RPMI8226 (cell line): ENCODE measurements at places on chromosomes 3 and 15.

- DNase-seq, result no peak
Observed at GRCh38 chr3:123090728-123091531, 24.1 kb downstream of the PDIA5 start.

DNA sequence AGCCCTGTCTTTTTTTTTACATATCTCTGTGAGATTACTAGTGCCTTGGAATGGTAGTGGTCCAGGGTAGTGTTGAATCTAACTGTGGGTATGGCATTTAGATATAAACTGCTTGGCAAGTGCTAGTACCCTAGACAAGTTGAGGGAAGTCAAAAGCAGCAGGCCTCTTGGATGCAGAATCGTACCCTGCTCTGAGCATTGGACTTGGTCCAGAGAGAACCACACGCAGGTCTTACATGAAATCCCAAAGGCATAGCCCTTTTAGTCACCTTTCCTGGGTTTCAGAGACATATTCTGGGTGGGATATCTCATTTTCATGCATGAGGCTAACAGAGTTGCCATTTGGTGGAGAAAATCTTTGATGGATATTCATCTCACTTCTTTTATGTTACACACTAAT, 641.4 kb downstream of the PDCD6IP start:
- DNase-seq, result no peak

GRCh38 chr3:156718622-156719306, 44.4 kb downstream of the TIPARP start:
- DNase-seq, result no peak

- DNase-seq, result peak; percentile 50
Observed at GRCh38 chr15:45732662-45733061, 97.8 kb downstream of the SQOR start.

DNA sequence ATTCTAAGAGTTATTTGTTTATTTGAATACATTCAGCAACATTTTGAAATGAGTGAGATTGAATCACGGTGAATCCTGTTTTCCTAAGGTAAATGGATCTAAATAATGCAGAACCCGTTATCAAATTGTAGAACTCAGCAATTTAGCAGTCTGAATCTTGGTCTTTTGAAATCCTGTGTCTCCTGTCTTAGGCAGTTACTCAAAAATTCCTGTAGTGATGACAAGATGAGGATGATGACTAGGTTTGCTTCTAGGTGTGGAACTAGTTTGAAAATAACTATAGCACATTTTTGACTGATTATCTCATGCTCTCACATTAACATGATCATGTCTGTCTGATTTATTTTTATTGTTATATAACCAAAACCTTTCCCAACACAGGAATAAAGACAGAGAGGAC, 115.0 kb downstream of the RAP2B start:
- DNase-seq, result no peak

DNA sequence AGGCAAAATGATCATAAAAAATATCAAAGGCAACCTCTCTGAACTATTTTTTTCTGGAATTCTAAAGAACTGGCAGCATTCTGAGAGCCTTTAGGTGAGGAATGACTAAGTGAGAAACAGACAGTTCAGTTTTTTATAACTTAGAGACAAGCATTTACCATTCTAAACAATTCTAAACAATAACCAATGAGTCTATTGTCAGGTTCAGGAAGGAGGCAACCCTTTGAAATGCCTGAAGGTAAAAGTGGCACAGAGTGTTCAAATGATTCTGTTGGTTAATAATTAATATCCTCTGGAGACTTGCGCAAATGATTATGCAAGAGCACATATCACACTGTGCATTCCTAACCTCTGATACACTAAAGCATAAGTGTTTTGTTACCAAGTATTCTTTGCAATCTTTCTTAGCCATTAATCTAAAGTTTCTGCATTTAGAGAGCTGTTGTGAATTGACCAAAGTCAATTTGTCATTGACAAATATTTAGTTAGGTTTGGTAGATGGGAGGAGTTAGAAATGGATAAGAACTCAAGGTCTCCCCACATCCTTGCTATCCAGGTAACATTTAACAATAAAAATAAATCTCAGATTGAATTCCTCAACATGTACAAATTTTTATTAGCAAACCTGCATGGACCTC, 9.2 kb upstream of the TGFBR2 start:
- no peak for DNase-seq

- no peak for DNase-seq
Observed at GRCh38 chr3:8621872-8622271, 22.7 kb downstream of the SSUH2 start.

- DNase-seq, result peak; percentile 46
Observed at GRCh38 chr3:17782751-17783150, 40.3 kb upstream of the TBC1D5 start.

DNA sequence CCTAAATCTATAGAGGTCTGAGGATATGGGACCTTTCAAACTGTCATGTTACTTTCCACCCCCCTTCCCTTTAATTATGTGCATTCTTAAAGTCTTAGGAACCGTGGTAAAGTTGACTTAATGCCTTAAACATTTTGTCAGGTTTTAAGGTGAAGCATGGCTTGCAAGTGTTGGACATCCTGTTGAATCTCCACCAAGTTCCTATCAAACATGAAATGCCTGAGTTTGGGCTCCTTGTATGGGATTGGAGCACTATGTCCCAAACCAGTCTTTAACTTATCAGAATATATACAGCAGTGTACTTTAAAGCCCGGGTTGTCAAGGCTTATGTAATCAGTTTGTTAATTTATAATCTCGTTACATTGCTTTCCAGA, 1.1 kb downstream of the SNRK start:
- DNase-seq, result no peak

GRCh38 chr15:25176616-25176923, 221.8 kb downstream of the SNRPN start:
- DNase-seq, result no peak

- no peak for DNase-seq
Observed at GRCh38 chr3:30733696-30734095, 127.3 kb downstream of the TGFBR2 start.

DNA sequence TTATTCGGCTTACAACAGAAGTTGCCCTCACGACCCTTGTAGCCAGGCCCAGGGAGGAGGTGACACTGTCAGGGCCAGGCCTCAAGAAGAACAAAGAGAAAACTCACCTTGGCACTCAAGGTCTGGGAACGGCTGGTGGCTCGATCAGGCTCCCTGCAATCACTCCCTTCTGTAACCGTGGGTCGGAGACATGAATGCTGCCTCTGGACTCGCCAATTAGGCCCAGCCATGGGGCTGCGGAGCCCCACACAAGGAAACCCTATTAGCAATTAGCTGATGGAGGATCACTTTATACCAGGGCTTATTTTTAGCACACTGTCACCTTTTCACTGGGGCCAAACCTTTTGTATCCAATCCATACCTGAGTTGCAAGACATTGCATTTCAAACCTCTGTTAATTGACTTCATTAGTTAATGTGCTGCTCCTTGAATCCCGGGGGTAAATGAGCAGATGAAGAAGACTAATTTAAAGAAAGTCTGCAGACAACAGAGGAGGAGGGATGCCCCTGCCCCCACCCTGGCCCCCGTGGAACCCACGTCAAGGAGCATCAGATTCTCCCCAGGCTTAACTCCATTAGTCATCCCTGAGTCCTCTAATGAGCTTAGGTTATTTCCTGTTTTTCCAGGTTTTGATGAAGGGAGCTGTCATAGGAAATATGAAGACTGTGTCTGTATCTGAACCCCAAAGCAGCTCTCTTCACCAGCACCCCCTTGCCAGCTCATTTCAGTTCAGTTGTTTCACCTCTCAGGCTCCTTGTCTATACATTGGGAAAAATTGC, 255.3 kb downstream of the RORA start:
- DNase-seq, result no peak

GRCh38 chr3:14598143-14598569, 53.4 kb upstream of the CCDC174 start:
- DNase-seq, result peak; percentile 63

- no peak for DNase-seq
Observed at GRCh38 chr15:28043691-28044091, 55.4 kb downstream of the OCA2 start.

DNA sequence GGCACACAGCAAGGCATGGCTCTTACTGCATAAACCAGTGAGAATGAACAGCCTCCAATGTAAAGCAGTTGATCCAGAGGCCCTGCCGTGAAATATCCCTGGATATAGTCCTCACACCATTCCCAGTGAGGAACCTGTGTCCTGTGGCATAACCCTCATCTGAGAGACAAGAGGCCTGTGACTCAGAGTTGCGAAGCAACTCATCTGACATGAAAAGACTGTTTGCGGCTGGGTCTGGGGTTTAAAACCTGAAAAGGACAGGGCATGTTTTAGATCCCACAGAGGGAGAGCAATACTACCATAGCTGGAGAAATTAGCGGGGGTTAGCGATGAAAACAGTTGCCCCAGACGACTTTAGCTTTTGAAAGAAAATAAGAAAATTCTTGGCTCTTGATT, 165.3 kb upstream of the BHLHE40 start:
- no peak for DNase-seq

GRCh38 chr3:66671291-66671690, 170.5 kb upstream of the LRIG1 start:
- no peak for DNase-seq

GRCh38 chr3:179544981-179545645, 17.6 kb upstream of the ACTL6A start:
- no peak for DNase-seq

GRCh38 chr3:129211772-129212171, 28.1 kb upstream of the CNBP start:
- peak; percentile 90 for DNase-seq

GRCh38 chr3:23916152-23916885, 471 bp downstream of the NKIRAS1 start:
- no peak for DNase-seq

DNA sequence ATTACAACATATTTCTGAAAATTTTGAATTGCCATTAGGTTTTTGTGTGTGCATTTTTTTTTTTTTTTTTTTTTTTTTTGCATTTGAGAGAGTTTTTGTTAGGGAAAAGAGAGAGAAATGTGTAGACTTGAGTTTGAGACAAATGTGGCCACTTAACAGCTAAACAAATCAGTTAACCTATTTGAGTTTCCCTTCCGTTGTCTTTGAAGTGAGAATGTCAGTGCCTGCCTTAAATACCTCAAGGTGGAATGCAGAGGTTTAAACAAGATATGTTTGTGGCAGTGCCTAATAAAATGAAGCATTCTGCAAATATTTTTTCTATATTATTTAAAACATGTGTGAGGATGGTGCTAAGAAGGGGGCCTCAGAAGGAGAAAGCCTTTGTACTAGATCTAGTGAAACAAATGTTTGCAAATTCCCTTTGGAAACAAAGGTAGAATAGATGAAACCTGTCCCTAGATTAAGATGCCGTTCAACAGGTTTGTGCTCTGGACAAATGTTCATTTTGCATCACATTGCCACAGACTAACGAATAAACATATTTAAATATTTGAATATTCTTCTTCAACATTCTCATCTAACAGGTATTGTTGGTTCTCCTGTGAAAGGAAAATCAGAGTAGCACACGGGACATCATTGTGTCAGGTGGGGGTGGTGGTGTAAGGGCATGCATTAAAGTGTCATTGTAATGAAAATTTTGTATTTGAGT, 80.7 kb downstream of the SATB1 start:
- DNase-seq, result no peak

GRCh38 chr15:68791431-68792283, 29.0 kb downstream of the ANP32A start:
- DNase-seq, result no peak

DNA sequence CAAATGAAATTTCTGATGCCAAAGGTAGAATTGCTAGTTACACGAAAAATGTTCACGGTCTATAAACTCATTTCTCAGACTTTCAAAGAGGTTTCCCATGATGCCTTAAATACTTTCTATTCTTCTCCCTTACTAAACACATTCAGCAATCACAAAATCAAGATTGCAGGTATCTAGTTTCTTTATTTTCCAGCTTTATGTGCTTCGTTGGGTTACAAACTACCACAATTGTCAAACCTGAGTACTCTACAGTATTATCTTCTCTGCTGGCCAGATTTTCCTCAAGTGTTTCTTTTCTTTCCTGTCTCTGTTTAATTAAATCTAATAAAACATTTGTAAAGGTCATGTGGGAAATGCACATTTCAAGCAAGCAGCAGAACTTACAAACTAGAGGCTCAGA, 201.8 kb upstream of the ZNF385D start:
- DNase-seq, result no peak

- DNase-seq, result no peak
Observed at GRCh38 chr3:16174026-16174355, 489 bp upstream of the GALNT15 start.

DNA sequence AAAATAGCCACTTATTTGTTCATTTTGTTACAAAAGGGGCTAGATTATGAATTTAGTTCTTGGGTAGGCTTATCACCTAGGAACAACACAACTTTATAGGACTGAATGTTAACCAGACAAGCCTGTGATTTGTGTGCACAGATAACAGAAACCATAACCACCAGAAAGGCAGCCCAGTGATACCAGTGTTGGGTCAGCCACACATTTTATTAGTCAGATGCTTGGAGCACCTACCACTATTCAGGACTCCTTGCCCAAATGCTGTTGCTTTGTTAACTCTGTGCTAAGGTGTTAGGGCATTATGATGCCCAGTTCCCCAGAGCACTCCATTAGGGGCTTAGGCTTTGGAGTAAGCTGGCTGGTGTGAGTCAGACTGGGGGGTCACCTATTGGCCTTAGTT, 22.5 kb downstream of the PLCL2 start:
- no peak for DNase-seq

DNA sequence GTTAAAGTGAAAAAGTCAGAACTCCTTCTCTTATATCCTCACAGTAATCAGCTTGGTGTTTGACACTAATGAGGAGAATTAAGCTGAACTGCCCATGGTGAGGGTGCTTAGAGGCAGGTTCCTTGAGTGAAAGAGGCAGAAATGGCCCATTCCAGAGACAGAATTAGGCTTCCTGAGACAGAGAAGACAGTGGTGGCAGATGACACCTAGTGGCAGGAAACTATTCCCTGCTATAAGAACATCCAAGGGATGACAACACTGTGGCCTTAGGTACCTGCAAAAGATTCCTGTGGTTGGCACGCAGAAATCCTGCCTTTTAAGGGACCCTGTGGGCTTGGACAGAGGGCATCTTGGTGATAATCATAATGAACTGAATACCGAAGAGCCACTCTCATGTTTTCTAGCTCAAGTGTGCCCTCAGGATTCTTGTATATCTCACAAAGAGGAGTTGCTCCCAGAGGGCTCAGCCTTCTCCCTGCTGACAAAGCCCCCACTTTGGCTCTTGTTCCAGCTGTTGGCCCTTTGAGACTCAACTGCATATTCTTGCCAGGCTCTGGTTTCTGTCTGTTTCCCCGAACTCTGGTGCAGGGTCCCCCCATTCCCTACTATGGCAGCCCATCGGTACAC, 56.0 kb downstream of the KBTBD12 start:
- DNase-seq, result peak; percentile 51

- DNase-seq, result no peak
Observed at GRCh38 chr15:89121414-89121813, 33.2 kb downstream of the ABHD2 start.

DNA sequence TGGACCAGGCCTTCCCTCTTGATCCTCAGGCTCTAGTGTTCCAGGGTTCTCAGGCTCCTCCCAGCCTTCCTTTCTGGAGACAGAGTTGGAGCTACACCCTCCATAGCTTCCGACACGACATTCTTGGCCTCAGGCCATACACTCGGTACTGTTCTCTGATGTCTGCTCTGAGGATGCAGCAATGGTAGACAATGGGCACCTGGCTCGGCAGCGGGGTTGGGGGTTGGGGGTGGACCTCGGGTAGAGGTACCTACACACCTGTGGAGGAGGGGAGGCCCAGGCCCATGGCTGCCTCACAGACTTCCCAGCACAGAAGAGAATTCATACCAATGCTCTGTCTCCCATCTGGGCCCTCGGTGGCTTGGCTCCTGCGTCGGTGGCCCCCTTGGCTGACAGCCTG, 21.4 kb downstream of the CCDC13 start:
- DNase-seq, result no peak

GRCh38 chr3:155743606-155744005, 1.3 kb downstream of the PLCH1 start:
- no peak for DNase-seq
